CD4-positive, alpha-beta T cell treated with Interleukin-1 beta for 1 hour (primary cell): ENCODE measurements at places on chromosomes 16 and 17.

DNA sequence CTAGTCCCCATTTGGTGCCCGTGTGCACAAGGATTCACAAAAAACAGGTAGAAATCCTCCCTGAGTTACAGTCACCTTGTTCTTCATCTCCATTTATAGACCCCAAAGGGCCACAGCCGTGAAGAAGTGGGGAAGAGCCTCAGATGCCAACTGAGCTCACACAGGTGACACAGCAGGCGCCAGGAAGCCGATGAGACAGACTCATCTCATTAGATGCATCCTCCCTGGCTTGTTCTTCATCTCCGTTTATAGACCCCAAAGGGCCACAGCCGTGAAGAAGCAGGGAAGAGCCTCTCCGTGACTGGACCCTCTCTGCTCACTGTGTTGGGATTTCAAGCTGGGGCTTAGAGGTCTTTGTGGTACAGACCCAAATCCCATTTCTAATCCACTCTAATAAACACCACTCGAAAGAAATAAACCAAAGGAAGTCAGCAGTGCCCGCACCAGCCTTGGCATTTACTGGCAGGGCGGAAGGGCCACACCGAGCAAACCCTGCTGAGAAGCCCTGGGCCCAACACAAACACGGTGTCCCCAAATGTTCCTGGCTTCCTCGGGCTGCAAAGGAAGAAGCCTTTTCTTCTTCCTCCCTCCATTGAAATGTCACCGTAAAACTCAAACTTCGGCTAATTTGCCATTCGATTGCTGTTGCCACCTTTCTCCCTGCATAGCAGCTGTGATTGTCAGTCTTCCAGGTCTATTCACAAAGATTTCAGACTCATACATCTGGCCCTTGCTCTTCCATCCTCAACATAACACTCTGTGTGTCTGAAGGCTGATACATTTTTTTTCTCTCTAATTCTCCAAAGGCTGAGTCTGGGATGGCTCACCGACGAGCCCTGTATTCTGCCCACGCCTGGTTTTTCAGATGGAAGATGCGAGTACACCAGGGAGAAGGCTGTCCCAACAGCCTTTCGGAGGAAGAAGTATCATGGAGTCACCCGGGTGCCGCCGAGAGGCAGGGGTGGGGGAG lies 44.9 kb upstream of the DOC2B start:
- no peak for DNase-seq

GRCh38 chr16:12871784-12872183 lies 29.6 kb upstream of the SHISA9 start:
- DNase-seq = no peak

DNA sequence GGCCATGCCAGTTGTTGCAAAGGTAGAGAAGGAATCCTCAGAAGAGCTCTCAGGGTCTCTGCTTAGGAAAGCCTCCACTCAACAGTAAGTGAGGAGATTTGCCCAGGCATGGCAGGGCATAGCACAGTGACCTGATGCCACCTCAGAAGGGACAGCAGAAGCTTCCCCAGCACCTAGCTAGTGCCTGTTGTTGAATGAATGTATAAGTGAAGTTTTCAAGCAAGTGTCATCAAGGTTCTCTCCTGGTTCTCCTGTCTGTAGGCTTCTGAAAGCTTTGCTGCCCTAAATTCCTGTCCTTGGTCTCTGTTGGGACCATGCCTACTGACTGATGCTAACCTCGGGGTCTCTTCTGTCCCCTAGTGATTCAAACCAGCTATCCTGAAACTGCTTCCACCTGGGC lies 114.9 kb upstream of the TBX2 start:
- no peak for DNase-seq

DNA sequence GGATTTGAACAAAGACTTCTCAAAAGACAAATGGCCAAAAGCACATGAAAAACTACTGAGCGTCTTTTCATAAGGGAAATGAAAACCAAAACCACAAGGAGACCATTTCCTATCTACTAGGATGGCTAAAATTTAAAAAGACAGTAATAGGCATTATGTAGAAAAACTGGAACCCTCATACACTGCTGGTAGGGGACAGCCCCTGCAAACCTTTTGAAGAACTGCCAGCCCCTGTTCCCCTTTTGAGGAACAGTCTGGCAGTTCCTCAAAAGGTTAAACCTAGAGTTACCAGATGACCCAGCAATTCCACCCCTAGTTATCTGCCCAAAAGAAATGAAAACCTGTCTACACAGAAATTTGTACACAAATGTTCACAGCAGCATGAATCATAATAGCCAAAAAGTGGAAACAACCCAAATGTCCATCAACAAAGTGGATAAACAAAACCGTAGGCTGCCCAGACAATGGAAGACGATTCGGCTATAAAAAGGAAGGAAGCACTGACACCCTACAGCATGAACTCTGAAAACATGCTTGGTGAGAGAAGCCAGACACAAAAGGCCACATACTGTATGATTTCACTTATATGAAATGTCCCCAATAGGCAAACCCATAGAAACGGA lies 22.9 kb downstream of the CDIP1 start:
- DNase-seq = peak; percentile 30

DNA sequence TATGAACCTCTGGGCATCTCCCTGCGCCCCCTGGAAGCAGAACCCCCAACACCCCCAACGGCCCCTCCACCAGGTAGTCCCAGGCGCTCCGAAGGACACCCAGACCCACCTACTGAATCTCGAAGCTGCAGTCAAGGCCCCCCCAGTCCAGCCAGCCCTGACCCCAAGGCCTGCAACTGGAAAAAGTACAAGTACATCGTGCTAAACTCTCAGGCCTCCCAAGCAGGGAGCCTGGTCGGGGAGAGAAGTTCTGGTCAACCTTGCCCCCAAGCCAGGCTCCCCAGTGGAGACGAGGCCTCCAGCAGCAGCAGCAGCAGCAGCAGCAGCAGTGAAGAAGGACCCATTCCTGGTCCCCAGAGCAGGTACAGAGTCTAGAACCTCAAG lies 1.5 kb downstream of the BCL6B start:
- no peak for DNase-seq

GRCh38 chr16:4324492-4325252 lies 8.8 kb downstream of the GLIS2 start:
- no peak for DNase-seq

DNA sequence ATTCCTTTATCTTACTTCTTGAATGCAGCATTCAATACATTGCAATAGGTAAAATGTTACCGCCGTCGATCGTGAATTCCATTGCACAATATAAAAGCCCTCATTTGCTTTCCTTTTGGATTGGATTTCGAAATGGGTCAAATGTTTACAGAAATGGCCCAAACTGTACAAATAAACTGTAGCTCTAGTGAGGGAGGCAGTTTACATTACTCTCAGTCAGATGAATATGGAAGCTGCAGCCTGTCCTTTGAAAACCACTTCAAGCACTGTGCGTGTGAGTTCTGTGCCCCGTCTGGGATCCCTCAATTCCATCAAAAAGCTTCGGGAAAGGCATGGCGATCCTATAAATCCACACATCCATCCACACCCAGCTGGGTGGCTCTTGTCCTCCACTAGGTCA lies 258.6 kb upstream of the FOXF1 start:
- DNase-seq = no peak

GRCh38 chr17:33935822-33936221 lies 319.3 kb upstream of the CCL2 start:
- DNase-seq = no peak

DNA sequence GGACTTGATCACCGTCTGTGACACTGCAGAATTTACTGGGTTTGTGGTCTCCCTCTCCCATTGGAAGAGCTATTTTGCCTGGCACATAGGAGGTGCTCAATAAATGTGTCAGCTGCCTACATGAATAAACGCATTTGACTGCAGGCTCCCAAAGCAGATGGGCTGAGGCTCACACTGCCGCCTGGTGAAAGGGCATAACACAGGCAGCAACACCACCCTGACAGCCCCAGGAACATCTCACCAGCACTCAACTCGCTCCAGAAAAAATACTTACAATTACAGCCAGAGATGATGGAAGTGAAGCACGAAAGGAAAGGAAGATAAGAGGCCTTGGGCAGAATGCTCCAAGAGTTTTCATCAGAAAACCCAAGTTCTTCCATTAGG lies 73.9 kb downstream of the RPH3AL start:
- no peak for DNase-seq

DNA sequence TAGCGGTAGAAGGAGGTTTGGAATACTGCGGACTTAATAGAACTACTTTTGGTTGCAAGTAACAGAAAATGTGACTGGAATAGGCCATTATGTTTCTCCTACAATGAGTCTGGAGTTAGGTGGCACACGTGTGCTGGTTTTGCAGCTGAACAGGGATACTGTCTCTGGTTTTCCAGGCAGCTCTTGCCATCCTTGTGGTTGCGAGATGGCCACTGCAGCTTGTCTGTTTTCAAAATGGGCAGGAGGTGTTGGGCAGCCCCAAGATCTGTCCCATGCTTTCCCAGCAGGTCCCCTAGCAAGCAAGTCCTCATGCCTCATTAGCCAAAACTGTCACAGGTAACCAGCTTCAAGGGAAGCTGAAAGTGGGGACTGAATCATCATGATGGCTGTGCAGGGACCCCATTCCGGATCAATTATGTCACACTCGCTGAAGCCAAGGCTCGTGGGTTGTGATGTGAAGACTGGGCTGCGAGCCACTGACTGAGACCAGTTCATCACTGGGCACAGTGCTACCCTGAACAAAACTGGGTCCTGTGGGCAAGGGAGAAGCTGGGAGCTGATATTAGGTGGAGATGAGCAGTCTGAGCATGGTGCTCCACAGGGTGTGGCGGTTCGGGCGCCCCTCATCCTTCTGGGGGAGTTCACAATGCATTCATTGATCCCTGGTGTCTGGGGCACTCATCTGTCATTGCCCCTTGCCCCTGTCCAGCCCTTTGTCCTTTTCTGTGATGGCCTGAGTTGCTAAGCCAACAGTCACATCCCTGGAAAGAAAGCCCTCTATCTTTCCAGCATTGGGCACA lies 82.1 kb downstream of the KSR1 start:
- no peak for DNase-seq

DNA sequence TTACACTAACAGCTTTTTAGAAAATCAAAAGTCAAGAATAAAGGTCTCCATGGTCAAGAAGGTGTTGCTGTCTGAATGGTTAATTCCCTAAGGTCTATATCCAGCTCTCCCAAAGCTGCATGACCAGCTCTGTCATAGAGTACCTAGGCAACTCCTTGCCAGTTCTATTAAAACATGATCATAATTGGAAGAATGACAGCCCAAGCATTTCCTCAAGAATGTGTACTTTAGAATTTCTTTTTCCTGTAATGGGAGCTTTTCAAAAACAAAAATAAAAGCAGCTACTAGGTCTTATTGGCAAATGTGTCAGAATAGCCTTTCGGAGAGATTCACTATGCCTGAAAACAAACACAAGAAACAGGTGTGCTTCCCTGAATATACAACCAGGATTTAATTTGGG lies 7.9 kb downstream of the SPOP start:
- no peak for DNase-seq

DNA sequence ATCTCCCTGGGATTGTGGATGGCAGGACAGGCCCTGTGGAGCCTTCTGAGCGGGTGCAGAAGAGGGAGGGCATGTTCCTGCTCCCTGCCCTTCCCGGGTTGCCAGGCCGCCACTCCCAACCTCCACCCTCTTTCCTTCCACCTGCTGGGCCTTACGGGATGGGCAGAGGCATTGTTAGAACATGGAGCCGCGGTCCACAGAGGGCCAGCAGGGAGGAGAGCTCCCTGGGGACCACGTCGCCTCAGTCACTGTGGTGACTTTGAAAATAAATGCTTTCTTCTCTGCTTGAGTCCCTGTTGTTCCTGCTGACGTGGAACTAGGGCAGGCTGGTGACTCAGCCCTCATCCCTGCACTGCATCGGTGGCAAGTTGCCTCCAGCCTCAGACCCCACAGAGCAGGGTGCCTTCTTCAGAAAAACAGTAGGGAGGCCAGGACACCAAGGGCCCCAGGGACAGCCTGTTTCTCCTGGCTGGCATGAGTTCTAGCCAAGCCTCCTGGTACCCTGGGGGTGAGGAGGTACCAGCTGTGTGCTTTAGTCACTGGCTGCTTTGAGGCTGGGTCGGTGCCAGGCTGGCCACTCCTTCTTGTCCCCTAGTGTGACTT lies 224.9 kb downstream of the SEC14L1 start:
- no peak for DNase-seq

DNA sequence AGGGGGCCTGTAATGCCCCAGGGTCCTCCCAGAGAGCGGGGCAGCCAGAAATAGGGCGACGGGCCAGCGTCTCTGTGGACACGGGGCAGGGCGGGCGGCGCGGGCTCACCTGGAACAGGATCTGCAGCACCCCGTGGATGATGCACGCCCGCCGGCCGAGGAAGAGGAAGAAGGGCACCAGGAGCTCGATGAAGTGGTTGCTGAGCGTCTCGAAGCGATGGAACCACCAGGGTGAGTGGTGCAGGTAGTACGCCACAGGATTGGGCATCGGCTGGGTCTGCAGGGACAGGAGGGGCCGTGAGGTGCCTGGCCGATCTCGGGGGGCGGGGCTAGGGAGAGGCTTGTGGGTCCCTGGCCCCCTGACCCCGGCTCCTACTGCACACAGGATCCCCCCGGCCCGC lies 78.9 kb upstream of the GNG13 start:
- no peak for DNase-seq

DNA sequence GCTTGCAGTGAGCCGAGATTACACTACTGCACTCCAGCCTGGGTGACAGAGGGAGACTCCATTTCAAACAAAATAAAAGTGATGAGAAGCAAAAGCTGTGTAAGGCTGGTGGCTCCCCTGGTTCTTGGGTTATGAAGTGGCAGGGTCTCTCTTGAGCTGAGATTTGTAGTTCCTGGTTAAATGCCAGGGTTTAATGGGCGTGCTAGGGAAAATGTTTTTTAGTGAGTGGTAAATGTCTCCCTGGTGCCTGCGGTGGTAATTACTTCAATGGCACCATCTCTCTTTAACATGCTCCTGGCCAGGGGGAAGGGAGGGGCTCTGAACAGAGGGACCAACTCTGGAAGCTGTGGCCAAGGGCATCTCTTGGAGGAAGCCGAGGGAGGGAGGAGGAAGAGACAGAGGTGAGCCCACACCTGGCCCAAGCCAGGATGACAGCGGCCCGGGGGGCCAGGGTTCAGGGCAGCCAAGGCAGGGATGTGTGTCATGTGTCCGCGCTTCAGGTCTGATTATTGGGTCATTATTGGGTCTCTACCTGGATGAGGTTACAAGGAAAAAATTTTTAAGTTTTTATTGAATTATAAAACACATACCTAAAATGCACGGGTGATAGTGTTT lies 17.8 kb upstream of the RPL38 start:
- no peak for DNase-seq

DNA sequence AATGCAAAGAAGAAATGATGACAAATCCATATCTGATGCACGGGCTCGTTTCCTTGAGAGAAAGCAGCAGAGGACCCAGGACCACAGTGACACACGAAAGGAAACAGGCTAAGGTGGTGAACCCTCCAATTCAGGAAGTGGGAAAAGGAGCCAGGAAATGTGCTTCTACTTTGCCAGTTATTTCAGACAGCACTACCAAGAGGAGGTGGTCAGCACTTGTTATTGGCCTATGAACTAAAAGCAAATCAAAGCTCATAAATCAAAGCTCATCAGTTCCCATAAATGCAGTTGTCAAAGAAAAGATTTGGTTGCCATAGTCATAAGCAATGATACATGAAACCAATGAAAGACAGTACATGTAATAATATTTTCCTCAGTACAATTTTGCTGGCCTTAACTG lies 12.6 kb upstream of the CLTC start:
- DNase-seq = no peak

- DNase-seq = no peak
Observed at GRCh38 chr16:47881574-47881973, 274.2 kb downstream of the ABCC12 start.

GRCh38 chr17:42266918-42267766 lies 9.0 kb downstream of the STAT5B start:
- peak; percentile 72 for DNase-seq

- no peak for DNase-seq
Observed at GRCh38 chr17:61833536-61834193, 29.7 kb downstream of the BRIP1 start.
